ENCODE measurements at places on chromosomes 3 and 15. TPM values are rescaled to one million over a fixed set of nuclear protein-coding genes. Genes with fewer than 3 reads are reported as not detected.

MFSD1 gene
- total RNA-seq = 8.2 TPM

TYRO3 gene
- total RNA-seq = 89.6 TPM

DHX30 gene
- total RNA-seq = 98.1 TPM

RASL12 gene
- total RNA-seq = 6.5 TPM

GRCh38 chr3:12662593-12663400 is 1.1 kb downstream of the RAF1 start:
- H3K4me1 ChIP-seq = peaks cover 29% of the 10 kb centered on the region
- peak overlapping the region; percentile 83 for H3K27ac ChIP-seq
- DNase-seq = peak; percentile 26
- H3K27me3 ChIP-seq = no peaks in the 10 kb centered on the region
- peak overlapping the region; percentile 92 for H3K4me3 ChIP-seq

DNA sequence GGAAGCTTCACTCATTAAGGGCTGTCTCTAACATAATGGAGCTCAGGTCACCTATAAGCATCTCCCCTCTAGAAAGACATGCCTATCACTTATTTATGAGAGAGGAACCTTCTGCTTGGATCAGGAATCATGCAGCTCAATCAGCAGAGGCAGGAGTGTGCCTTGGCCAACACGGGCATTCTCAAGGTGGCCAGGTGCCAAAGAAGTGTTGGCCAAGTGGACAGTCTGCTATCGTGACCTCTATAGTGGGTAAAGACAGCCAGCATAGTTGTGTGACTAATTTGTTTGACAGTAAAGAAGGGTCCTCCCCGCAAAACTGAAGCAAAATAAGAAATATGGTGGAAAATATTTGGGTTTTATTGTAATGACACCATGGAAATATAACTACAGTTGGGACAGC is 14.7 kb upstream of the AGTR1 start:
- H3K36me3 ChIP-seq = no peaks in the 10 kb centered on the region
- no peak overlapping the region for H3K4me3 ChIP-seq
- no peaks in the 10 kb centered on the region for H3K4me1 ChIP-seq
- H3K27ac ChIP-seq = no peak overlapping the region
- no peak for DNase-seq

GRCh38 chr3:127424766-127425504 is 137.1 kb upstream of the PRR20G start:
- DNase-seq = no peak
- no peak overlapping the region for H3K4me3 ChIP-seq
- H3K36me3 ChIP-seq = no peaks in the 10 kb centered on the region
- peaks cover 38% of the 10 kb centered on the region for H3K4me1 ChIP-seq
- peaks cover 8% of the 10 kb centered on the region for H3K27me3 ChIP-seq

DNA sequence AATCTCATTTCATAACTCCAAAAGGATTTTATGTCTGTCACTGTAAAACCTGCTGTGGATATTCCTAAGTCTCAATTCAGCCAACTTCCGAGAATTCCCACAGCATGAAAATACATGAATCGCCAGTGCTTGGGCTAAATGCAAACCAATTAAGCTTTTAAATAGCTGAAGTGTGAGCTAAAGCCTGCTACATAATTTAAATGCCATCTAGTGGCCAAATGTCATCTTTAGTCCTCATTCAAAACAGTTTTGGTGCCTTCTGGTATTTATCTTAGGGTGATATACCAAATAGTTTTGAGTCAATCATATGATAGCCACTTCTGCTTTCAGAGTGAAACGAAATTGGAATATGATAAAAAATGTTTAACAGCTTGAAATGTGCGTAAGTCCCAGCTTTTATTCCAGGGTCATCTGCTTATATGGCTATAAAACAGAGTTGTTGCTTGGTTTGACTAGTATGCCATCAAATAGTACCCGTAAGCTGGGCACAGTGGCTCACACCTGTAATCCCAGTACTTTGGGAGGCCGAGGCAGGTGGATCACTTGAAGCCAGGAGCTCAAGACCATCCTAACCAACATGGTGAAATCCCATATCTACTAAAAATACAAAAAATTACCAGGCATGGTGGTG is 41.8 kb upstream of the CCNL1 start:
- H3K36me3 ChIP-seq = no peaks in the 10 kb centered on the region
- H3K27me3 ChIP-seq = no peaks in the 10 kb centered on the region
- DNase-seq = no peak
- H3K4me1 ChIP-seq = peaks cover 7% of the 10 kb centered on the region

DNA sequence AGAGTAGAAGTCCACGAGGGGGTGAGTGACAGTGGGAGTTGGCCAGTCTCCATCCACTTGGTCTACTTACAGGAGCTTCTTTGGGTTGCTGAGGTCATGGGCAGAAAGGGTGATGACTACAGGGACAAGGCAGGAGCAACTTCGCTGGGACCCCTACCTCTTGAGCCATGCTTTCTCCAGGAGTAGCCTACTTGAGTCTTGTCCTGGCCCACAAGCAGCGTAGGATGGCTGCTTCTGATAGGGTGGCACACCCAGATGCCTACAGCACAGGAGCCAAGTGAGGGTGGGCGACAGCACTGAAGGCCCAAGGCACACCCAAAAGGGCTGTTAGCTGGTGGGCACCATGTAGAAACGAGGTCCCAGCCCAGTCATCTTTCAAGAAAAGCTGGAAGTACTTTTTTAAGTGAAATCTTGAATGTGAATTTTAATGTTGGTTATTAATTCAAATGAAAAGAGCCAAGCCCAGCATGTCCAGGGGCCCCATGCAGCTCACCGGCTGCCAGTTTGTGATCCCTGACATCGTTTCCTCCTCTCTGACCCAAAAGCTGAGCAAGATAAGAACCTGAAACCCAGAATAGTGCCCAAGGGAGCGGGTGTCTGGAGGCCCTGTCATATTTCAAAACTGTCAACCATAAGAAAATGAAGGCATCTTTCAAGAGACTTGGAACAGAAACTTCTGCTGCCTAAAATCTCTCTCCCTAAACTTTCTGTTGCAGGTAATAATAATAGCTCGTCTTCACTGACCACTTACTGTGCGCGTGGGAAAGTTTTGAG is 2.2 kb upstream of the CPEB1 start:
- H3K36me3 ChIP-seq = no peaks in the 10 kb centered on the region
- H3K27ac ChIP-seq = no peak overlapping the region
- DNase-seq = no peak
- H3K4me3 ChIP-seq = peak overlapping the region; percentile 66
- peaks cover 66% of the 10 kb centered on the region for H3K27me3 ChIP-seq

DNA sequence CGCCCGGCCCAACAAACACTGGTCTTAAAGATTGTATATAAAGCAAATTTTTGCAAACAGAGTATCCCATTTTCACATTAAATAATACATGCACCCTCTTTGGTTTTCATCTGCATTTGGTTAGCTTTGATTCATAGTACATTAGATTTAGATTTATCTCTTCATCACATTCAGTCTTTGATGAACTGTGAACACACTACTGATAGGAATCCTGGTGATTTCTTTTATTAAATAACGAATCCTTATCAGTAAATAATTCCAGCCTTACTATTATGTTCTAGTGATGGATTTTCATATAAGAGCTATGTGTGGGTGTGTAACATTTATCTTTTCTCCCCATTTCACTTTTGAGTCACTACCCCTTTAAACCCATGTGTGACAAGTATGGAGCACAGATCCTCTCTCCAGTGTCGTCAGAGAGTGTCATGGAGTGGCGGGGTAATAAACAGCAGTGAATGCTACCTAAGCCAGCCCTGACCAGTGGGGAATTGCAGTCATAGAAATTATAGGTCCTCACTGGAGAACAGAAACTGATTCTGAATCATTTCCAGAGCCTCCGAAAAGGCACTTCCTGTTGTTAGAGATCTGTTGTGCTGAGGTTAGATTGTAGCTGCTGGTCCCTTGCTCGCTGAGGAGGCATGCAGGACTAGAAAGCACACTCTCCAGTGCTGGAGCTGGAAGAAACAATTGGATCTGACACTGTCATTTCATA is 22.0 kb downstream of the SLC7A14 start:
- no peak for DNase-seq
- no peak overlapping the region for H3K27ac ChIP-seq
- no peak overlapping the region for H3K4me3 ChIP-seq
- H3K4me1 ChIP-seq = peaks cover 7% of the 10 kb centered on the region
- H3K27me3 ChIP-seq = no peaks in the 10 kb centered on the region
- H3K36me3 ChIP-seq = no peaks in the 10 kb centered on the region

- H3K27ac ChIP-seq = no peak overlapping the region
- no peaks in the 10 kb centered on the region for H3K4me1 ChIP-seq
- no peak overlapping the region for H3K4me3 ChIP-seq
- no peaks in the 10 kb centered on the region for H3K27me3 ChIP-seq
- no peaks in the 10 kb centered on the region for H3K36me3 ChIP-seq
- DNase-seq = no peak
Observed at GRCh38 chr3:168645180-168645579, 549.5 kb upstream of the GOLIM4 start.
